ENCODE measurements at places on chromosomes 4 and X. TPM values are rescaled to one million over a fixed set of nuclear protein-coding genes. Genes with fewer than 3 reads are reported as not detected.

- no peak overlapping the region for H3K27ac ChIP-seq
- no peak for DNase-seq
- no peak overlapping the region for H3K4me3 ChIP-seq
- H3K4me1 ChIP-seq, result peaks cover 3% of the 10 kb centered on the region
- no peaks in the 10 kb centered on the region for H3K27me3 ChIP-seq
Observed at GRCh38 chr4:163540977-163541376, 46.5 kb downstream of the TMA16 start.

DNA sequence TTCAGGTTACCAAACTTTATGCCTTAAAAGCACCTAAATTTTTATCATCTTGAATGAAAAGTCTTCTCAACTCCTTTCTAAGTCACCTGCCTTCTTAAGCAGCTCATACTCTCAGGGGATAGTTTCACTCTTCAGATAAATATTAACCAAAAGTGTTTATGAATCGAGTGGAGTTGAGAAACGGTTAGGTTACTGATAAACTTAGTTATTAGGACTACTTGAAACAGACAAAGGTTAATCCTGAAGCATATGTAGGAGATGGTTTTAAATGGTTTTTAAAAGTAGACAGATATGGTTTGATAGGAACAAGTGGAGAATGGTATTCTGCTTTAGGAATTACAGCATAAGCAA is 32.8 kb downstream of the CLDN22 start:
- no peak for DNase-seq
- no peaks in the 10 kb centered on the region for H3K36me3 ChIP-seq
- no peak overlapping the region for H3K4me3 ChIP-seq
- no peaks in the 10 kb centered on the region for H3K4me1 ChIP-seq
- H3K27me3 ChIP-seq, result no peaks in the 10 kb centered on the region
- H3K27ac ChIP-seq, result no peak overlapping the region

EPGN gene
- total RNA-seq, result 5.9 TPM

PABPC5 gene
- total RNA-seq, result not detected

DNA sequence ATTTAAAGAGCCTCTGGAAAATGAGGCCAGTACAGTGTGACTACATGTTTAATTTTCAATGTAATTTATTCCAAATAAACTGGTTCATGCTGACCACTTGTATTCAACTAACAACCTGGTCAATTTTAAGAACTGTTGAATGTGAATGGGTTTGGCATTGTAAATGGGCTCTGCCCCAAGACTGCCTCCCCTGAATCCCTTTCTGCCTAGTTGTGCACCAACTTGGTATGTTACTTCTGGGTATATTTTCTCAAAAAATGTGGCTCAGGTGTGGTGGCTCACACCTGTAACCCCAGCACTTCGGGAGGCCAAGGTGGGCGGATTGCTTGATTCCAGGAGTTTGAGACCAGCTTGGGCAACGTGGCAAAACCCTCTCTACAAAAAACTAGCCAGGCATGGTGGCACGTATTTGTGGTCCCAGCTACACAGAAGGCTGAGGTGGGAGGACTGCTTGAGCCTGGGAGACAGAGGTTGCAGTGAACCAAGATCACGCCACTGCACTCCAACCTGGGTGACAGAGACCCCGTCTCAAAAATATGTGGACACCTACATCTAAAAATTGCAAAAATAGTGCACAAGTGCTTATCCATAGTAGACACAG is 7.2 kb downstream of the RPL9 start:
- no peak for DNase-seq
- no peaks in the 10 kb centered on the region for H3K27me3 ChIP-seq
- peaks cover 57% of the 10 kb centered on the region for H3K36me3 ChIP-seq
- H3K27ac ChIP-seq, result no peak overlapping the region
- no peak overlapping the region for H3K4me3 ChIP-seq

- H3K27ac ChIP-seq, result no peak overlapping the region
- no peaks in the 10 kb centered on the region for H3K27me3 ChIP-seq
- DNase-seq, result no peak
- H3K4me3 ChIP-seq, result no peak overlapping the region
- no peaks in the 10 kb centered on the region for H3K36me3 ChIP-seq
Observed at GRCh38 chr4:110108422-110108821, 90.0 kb downstream of the ELOVL6 start.

GRCh38 chr4:145319751-145320150 is 139.4 kb upstream of the OTUD4 start:
- H3K4me3 ChIP-seq, result no peak overlapping the region
- H3K27ac ChIP-seq, result no peak overlapping the region
- no peaks in the 10 kb centered on the region for H3K4me1 ChIP-seq

SLC9B1 gene
- total RNA-seq, result 3.7 TPM

DNA sequence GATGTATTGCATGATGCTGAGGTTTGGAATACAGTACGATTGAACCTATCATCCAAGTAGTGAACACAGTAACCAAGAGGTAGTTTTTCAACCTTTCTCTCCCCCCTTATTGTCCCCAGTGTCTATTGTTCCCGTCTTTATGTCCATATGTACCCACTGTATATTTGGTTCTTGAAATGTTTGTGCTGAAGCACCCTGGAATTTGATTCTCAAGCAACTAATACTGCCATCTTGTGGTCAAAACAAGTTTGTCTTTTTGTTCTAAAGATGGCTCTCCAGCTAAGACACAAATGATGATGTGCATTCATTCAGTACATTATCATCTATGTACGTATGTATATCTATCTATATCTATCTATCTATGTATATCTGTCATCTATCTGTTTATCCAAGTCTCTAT is 33.5 kb upstream of the DCX start:
- no peak for DNase-seq
- no peak overlapping the region for H3K4me3 ChIP-seq
- no peak overlapping the region for H3K27ac ChIP-seq
- H3K27me3 ChIP-seq, result no peaks in the 10 kb centered on the region
- H3K4me1 ChIP-seq, result no peaks in the 10 kb centered on the region

GRCh38 chrX:16869393-16870094 is 618 bp downstream of the RBBP7 start:
- H3K27me3 ChIP-seq, result no peaks in the 10 kb centered on the region
- DNase-seq, result peak; percentile 40
- H3K27ac ChIP-seq, result peak overlapping the region; percentile 95

F11 gene
- total RNA-seq, result not detected

PRDM8 gene
- 4.2 TPM for total RNA-seq

PNMA6F gene
- not detected for total RNA-seq

DNA sequence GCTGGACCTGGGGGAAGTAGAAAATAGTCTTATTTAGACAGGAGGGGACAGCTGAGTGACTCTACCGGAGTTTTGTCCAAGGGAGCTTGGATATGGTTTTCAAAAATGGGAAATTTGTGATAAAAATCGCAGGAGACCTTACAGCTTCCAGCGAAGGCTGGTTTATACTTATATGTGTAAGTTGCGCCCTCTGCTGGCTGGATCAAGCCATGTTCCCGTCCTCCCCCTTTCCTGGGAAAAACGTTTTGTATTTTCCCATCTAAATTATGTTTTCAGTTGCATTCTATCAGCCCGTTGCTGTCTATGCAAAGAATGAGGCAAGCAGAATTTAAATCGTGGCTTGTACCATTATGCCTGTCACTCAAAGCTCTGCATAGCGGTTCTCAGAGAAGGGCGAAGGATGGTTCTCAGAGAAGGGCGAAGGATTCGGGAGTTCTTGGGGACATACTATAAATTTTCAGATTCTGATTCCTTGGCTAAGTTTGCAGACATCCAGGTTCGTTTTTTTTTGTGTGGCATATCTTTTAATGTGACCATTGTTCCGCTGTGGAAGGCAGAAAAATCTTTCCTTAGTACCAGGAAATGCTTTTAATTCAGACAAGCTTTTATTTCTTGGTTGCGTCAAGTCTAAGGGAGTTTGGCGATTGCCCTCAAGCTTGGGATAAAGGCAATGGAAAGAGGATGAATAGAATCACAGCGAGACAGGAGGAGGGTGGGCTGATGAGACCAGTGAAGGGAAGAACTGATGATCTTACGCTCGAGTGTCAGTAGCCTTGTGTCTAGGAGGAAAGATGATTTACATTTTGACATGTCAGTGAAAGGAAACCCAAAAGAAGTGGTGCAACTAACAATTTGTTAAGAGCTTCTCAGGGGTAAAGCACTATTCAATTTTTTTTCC is 128.5 kb upstream of the ARX start:
- peak; percentile 36 for DNase-seq
- no peaks in the 10 kb centered on the region for H3K4me1 ChIP-seq
- no peak overlapping the region for H3K27ac ChIP-seq
- no peak overlapping the region for H3K4me3 ChIP-seq

DNA sequence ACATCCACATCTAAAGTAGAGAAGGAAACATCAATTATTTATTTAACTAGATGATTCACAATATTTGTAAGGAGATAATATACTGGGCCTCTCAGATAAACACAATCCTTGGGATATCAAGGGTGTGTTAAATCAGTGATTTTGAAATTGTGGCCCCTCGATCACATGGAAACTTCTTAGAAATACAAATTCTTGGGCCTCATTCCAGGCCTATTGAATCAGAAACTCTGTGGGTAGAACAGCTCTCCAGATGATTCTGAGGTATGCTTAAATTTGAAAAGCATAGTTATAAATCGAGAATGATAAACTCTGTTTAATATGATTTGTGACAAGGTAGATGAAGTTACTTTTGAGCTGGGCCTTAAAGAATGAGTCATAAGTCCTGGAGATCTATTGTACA is 64.3 kb upstream of the GPR174 start:
- no peak overlapping the region for H3K4me3 ChIP-seq
- no peak for DNase-seq
- no peaks in the 10 kb centered on the region for H3K27me3 ChIP-seq
- H3K27ac ChIP-seq, result no peak overlapping the region
- H3K4me1 ChIP-seq, result peaks cover 2% of the 10 kb centered on the region

NPFFR2 gene
- total RNA-seq, result not detected

VCX3A gene
- total RNA-seq, result not detected

DNA sequence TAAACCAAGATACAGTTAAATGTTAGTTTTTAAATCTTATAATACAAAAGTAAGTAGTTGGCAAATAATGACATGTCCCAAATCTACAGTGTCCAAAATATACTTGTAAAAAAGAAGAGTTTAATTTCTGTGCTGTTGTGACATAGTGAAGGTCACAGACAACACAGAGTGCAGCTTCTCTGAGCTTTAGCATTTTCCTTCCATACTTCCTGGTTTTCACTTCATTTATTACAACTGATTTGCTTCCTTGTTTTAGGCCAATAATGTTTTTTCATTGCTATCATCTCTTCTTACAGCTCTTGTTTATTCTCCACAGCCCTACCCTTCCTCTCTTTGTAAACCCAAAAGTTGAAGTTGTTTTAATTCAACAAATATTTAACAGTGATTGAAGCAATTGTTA is 132.4 kb upstream of the TET2 start:
- no peak overlapping the region for H3K27ac ChIP-seq
- no peak for DNase-seq
- no peaks in the 10 kb centered on the region for H3K4me1 ChIP-seq
- H3K36me3 ChIP-seq, result no peaks in the 10 kb centered on the region
- H3K27me3 ChIP-seq, result no peaks in the 10 kb centered on the region

DNA sequence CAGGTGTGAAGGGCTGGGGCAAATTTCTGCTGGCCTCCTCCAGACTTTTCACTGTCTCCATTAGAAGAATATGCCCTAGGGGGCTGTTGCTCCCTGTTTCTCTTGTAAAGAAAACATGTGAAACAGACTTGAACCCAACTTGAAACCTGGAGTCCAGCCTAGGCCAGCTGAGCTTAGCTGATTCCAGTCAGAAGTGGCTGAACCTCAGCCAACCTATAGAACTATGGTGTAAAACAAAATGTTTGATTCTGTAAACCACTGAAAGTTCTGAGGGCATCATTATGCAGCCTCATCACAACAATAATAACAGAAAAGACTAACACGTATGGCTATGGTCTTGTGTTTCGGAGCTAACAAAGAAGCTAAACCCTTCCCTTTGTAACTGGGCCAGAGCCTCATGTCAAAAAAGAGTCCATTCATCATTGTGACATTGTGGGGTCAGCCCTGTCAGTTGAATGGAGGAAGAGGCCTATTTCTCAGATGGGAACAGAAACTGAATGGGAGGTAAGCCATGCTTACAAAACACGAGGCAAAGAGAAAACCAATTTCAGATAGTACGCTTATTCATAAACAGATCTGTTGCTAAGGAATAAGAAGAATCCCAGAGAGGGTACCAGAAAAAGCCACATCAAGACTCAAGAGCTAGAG is 34.1 kb downstream of the SETD7 start:
- H3K4me1 ChIP-seq, result peaks cover 18% of the 10 kb centered on the region
- H3K27me3 ChIP-seq, result no peaks in the 10 kb centered on the region
- H3K36me3 ChIP-seq, result peaks cover 58% of the 10 kb centered on the region
- H3K27ac ChIP-seq, result no peak overlapping the region
- no peak for DNase-seq

GRCh38 chr4:54487491-54487890 is 170.3 kb upstream of the KIT start:
- H3K27me3 ChIP-seq, result no peaks in the 10 kb centered on the region
- no peak overlapping the region for H3K27ac ChIP-seq
- no peaks in the 10 kb centered on the region for H3K4me1 ChIP-seq

- H3K36me3 ChIP-seq, result no peaks in the 10 kb centered on the region
- H3K4me3 ChIP-seq, result no peak overlapping the region
- no peak for DNase-seq
- H3K27me3 ChIP-seq, result no peaks in the 10 kb centered on the region
- no peak overlapping the region for H3K27ac ChIP-seq
Observed at GRCh38 chrX:155747520-155747919, 133.6 kb upstream of the VAMP7 start.

DNA sequence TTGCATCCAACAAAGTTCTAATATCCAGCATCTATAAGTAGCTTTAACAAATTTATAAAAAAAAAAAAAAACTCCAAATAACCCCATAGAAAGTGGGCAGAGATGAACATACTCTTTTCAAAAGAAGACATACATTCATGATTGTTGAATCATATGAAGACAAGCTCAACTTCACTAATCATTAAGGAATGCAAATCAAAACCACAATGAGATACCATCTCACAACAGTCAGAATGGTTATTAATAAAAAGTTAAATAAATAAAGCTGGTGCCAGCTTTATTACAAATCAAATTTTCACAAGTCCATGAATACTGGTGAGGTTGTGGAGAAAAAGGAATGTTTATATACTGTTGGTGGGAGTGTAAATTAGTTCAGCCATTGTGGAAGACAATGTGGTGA is 592.0 kb downstream of the IQCM start:
- H3K4me1 ChIP-seq, result no peaks in the 10 kb centered on the region
- H3K36me3 ChIP-seq, result no peaks in the 10 kb centered on the region
- H3K27me3 ChIP-seq, result no peaks in the 10 kb centered on the region

DNA sequence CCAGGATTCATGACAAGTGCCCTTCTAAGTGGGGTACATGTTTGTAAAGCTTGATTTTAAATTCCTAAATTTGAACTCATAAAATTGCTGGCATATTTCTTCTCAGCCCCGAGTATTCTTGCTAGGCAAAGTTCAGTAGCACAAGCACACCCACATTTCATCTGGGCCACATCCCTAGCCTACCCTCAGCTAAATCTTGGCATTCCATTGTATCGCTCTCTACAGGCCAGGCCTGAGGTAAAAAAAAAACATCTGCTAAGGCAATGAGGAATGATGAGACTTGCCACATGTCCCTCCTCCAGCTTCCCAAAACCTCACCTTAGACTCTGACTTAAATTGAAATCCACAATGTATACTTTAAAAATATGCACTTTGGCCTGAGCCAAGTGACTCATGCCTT is 51.4 kb upstream of the VCX3B start:
- DNase-seq, result no peak
- H3K4me3 ChIP-seq, result no peak overlapping the region
- no peak overlapping the region for H3K27ac ChIP-seq
- H3K27me3 ChIP-seq, result no peaks in the 10 kb centered on the region

SRPK3 gene
- not detected for total RNA-seq

GRCh38 chr4:19399001-19399400 is 852.7 kb upstream of the SLIT2 start:
- DNase-seq, result no peak
- H3K27me3 ChIP-seq, result no peaks in the 10 kb centered on the region
- H3K36me3 ChIP-seq, result no peaks in the 10 kb centered on the region

GRCh38 chrX:120560405-120560841 is 339 bp downstream of the CUL4B start:
- H3K27me3 ChIP-seq, result no peaks in the 10 kb centered on the region
- peaks cover 13% of the 10 kb centered on the region for H3K36me3 ChIP-seq
- peak; percentile 7 for DNase-seq
- peak overlapping the region; percentile 84 for H3K4me3 ChIP-seq
- H3K27ac ChIP-seq, result peak overlapping the region; percentile 95
